ENCODE measurements at places on chromosomes 6 and 20. TPM values are rescaled to one million over a fixed set of nuclear protein-coding genes. Genes with fewer than 3 reads are reported as not detected.

NOTCH4 gene
- total RNA-seq: 10.9 TPM

SLC52A3 gene
- total RNA-seq: 1.2 TPM

MDFI gene
- total RNA-seq: 80.0 TPM

TMEM239 gene
- total RNA-seq: not detected

ETV7 gene
- total RNA-seq: 1.3 TPM

ENPP4 gene
- 1.3 TPM for total RNA-seq

SIM1 gene
- total RNA-seq: not detected

BTNL2 gene
- not detected for total RNA-seq

SCUBE3 gene
- 0.61 TPM for total RNA-seq

ZNF391 gene
- not detected for total RNA-seq

TAGAP gene
- 8.5 TPM for total RNA-seq

PNPLA1 gene
- total RNA-seq: not detected

- no peak for DNase-seq
These were observed 255.3 kb downstream of the EPM2A start for GRCh38 chr6:145480024-145480423.

GRCh38 chr6:114169763-114170162 lies 173.1 kb downstream of the HS3ST5 start:
- no peak for DNase-seq

DNA sequence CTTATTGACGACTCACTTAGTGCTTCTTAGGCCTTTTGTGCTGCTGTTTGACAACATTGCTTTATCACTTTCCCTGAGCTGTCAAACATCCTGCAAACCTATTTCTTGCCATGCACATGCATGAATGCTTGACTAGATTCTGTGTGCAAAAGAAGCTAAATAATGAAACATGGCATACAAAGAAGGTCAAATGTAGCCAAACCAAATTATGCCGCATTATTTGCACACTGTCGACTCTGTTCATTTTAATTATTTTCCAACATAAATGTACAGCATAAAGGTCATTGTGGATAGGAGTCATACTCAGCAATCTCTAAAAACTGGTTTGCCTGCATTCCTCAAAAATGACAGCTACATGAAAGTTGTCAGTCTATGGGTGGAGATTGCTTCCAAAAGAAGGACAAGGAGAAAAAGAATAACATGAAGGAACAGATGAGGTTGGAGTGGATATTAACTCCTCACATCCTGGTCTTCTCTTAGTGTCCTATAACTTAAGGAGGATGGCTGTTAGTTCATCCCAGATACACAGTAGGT lies 123.1 kb upstream of the STXBP5 start:
- no peak for DNase-seq

DNA sequence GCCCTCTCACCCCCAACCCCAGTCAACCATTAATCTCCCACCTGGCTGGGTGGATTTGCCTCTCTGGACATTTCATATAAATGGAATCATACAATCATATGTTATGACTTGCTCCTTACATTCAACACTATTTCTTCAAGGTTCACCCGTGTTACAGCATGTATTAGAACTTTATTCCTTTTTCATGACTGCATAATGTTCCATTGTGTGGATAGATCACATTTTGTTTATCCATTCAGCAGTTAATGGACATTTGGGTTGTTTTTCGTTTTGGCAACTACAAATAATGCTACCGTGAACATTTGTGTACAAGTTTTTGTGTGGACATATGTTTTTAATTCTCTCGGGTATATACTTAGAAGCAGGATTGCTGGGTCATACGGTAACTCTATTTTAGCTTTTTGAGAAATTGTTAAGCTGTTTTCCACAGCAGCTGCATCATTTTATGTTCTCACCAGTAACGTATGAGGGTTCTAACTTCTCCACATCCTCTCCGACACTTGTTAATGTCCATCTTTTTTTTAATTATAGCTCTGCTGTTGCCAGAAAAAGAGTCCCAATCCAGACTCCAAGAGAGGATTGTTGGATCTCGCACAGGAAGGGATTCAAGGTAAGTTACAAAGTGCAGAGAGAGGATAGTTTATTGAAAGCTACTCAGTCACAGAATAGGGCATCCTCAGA lies 15.9 kb upstream of the BNIP5 start:
- no peak for DNase-seq

DNA sequence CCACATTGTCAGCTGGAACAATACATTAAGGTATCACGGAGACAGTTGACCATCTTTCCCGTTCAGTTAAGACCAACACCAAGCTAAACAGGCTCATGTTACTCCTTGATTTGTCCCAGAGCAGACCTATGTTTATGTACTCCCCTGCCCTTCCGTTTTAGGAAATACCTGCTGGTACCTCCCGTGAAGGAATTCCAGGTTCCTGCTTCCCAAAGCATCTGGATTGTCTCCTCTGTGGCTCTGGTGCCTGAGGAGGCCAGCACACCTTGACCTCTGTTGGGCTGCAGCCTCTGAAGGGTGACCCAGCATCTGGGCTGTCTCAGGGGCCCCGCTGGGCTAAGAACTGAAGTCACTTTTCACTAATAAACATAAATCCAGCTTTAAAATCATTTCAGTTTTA lies 647.8 kb upstream of the MARCKS start:
- DNase-seq: no peak

DNA sequence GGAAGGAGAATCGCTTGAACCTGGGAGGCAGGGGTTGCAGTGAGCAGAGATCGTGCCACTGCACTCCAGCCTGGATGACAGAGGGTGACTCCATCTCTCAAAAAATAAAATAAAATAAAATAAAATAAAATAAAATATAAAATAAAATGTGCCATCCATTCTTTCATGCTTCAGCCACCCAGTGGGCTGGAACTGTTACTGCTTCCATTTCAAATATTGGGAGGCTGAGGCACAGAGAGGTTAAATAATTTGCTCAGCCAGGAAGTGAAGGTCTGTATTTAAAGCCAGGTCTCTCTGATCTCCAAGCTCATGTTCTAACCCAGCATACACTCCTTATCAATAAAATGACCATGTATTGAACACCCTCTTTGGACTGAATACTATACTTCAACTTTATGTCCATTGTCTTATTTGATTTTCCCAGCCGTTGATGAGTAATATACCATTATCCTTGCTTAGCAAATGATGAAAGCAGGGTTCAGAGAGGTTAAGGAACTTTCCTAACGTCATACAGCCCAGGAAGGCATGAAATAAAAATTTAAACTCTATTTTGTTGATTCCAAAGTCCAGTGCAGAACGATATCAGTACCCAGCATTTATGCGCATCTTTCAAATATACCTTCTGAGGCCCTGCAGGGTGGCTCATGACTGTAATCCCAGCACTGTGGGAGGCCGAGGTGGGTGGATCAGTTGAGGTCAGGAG lies 25.8 kb upstream of the SLC9A8 start:
- DNase-seq: no peak

DNA sequence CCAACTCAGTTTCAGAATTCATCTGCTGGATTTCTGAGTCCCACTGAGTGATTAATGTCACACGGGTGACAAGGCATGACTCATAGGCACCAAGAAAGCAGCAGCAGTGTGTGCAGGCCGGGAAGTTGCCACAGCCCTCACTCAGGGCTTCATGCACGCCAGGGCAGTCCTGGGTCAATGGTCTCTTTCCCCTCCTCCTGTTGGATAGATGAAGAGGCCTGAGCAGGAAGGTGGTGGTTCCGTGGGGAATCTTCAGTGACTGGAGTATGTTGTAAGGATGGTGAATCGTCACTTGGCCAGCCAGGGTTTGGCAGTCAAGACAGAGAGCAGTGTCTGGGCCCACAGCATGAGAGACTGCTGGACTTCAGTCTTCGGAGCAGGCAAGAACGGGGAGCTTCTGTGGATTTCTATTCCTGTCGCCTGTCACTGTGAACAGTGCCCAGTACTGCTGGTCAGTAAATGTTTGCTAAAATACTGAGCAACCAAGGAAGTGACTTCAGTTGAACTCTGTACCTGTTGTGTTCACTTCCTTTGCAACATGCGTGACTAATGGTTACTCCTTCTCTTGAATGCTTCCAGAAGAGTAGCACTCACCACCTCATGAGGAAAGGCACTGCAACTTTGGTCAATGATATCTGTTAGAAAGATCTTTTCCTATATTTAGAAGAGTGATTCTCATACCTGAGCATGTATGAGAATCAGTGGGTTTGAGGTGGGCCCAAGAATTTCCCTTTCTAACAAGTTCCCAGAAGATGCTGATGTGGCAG lies 62.0 kb upstream of the CD93 start:
- DNase-seq: no peak

GRCh38 chr6:161101517-161101916 lies 109.9 kb downstream of the MAP3K4 start:
- no peak for DNase-seq

DNA sequence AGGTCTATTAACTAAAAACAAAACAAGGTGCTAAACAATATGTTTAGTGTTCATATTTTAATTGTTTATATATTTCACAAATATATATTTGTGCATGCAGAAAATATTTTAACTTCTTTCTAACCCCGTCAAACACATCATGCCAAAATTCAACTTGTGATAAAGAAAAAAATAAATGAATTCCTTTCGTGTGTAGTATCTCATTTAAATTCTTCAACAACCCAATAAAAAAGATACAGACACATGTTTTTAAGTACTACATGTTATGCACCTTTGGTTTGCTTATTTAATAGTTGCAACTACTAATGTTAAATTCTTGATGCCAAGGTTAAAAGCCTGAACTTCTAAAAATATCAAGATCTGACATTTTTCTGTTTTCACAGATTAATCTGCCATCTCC lies 252.4 kb downstream of the ESR1 start:
- no peak for DNase-seq

DNA sequence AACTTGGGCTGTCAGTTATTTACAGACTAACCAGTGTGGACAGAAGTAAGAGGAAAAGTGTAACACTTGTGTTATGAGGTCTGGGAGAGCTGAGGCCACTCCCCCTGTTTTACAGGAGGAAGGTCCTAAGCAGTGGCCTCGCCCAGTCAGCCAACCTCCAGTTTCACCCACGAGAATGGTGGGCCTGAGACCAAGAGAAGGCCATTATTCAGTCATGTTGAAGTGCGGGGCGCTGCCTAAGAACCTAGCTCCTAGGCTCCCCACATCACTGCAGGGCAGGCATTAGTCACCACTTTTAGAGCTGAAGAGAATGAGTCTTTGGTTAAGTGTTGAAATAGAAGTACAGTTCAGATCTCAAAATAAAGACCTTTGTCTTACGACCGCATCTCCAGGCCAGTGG lies 27.9 kb downstream of the CDYL start:
- DNase-seq: no peak

GRCh38 chr6:33189625-33190448 lies 2.4 kb downstream of the COL11A2 start:
- DNase-seq: no peak

GRCh38 chr6:97026298-97026697 lies 101.8 kb downstream of the KLHL32 start:
- no peak for DNase-seq

- DNase-seq: no peak
These were observed 211.0 kb upstream of the RIMS1 start for GRCh38 chr6:71675386-71675785.

DNA sequence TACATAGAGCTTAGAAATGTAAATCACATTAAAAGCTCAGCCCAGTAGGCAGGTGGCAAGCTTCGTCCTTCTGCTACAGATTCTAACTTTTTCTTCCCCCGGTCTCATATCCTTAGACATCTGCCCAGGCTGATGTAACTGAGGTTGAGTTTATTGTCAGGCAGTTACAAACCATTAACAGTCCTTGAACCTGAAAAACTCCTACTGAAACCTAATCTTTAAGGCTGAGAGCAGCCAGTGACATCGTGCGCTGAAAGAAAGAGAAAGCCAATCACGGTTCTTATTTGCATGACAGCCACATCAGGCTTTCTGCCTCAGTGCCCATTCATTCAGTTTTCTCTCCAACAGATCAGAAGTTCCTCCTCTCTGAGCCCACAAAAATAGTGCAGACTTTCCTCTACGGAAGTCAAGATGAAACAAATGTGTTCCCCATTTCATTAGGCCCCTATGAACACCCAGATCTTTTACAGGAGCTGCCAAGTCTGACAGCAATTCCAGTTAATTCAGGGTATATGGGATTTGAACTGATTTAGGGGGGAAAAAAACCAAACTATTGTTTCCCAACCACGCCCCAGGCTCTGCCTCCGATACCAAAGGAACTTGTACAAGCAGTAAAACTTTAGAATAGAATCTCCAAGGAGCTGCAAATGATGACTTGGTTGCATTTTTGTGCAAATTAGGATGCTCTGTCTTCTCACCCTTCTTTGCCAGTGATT lies at the start of gene NHSL1:
Gene NHSL1, minus strand, starts transcription at position 192 of the 716 bp plus-strand sequence. CDS start 204 bp downstream, outside the sequence.
- DNase-seq: no peak

GRCh38 chr6:157832250-157832967 lies 9.4 kb downstream of the SNX9 start:
- no peak for DNase-seq

- DNase-seq: no peak
These were observed 46.1 kb downstream of the FKBP5 start for GRCh38 chr6:35642471-35643161.

DNA sequence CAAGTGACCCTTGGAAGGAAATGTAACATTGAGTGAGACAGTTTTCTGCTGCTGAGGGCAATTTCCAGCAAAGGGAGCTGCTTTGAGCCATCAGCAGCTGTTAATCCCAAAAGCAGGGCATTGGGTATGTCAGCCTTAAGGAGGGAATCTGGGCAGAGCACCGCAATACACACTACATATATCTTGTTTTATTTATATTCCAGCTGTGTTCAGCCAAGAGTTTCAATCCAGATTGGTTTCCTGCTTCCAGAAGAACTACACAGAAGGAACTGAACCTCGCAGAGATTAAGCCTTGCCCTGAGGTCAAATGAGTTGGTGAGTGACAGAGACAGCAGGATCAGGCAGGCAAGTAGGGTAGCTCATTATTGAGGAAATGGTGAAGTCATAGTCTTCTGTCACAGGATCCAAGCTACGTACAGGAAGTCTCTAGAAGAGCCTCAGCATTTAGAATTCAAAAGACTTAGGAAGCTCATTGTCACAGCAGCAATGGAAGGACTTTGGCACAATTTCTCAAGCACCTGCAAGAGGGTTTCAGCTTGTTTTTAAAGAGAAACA lies 109.9 kb upstream of the HEY2 start:
- DNase-seq: no peak

GRCh38 chr20:19890445-19891051 lies 126.6 kb upstream of the NAA20 start:
- no peak for DNase-seq

DNA sequence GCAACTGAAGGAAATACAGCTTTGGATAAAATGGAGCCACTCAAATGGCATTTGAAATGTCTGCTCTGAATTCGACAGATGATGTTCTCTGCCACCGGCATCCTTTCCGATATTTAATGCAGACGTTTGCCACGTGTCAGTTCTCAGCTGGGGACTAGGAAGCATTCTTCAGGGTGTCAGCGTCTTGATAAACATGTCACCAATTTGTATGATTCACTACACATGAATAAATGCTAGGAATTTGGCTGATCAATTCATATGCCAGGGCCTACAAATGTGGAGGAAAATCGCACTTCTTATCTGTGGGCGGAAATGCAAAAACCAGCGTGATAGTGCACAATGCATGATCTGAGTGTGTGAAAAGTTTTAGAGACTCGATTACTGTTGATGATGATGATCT lies 169.5 kb downstream of the SLC24A3 start:
- no peak for DNase-seq

Measured in uterus (tissue), 4 donors.